ENCODE measurements at places on chromosomes 11 and 22. TPM values are rescaled to one million over a fixed set of nuclear protein-coding genes. Genes with fewer than 3 reads are reported as not detected.

The LGR4 gene
- total RNA-seq, result 45.8 TPM

The HIC2 gene
- total RNA-seq, result 4.4 TPM

The VPREB3 gene
- not detected for total RNA-seq

The CBLIF gene
- total RNA-seq, result not detected

The LIF gene
- total RNA-seq, result 2.5 TPM

The XNDC1N gene
- 2.2 TPM for total RNA-seq

The HEPN1 gene
- not detected for total RNA-seq
